NCI-H1048 (cell line): ENCODE measurements at places on chromosomes 7 and 10.

DNA sequence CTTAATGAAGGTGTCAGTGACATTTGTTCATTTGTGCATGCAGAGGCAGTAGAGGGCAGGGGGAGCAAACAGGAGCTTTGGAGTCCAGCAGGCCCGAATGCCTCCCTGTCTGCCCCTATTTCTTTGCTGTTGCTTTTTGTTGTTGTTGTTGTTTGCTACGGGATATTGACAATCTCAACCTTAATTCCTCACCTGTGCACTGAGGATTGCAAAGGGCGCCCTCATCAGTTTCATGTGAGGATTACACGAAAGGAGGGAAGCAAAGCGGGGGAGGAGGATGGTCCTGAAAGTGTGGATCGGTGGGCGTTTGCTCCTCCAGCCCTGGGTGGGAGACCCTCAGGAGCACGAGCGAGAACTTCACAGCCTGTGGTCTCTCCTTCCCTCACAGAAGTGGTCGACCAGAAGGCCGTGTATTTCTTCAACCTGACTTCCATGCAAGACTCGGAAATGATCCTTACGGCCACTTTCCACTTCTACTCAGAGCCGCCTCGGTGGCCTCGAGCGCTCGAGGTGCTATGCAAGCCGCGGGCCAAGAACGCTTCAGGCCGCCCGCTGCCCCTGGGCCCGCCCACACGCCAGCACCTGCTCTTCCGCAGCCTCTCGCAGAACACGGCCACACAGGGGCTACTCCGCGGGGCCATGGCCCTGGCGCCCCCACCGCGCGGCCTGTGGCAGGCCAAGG lies 9.6 kb downstream of the GDF10 start:
- DNase-seq: no peak

DNA sequence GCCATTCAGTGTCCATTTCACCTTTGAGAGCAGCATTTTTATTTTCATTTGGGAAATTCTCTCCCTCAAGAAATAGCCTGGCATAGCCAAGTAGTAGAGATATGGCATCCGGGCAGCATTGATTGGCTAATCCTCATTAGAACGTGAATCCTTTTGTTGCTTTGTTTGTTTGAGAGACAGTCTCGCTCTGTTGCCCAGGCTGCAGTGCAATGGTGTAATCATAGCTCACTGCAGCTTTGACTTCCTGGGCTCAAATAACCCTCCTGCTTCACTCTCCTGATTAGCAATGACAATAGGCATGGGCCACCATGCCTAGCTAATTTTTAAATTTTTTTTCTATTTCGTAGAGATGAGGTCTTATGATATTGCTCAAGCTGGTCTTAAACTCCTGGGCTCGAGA lies 1174.9 kb upstream of the AUTS2 start:
- DNase-seq: no peak

GRCh38 chr10:80171248-80171660 lies 34.1 kb downstream of the ANXA11 start:
- DNase-seq: no peak

DNA sequence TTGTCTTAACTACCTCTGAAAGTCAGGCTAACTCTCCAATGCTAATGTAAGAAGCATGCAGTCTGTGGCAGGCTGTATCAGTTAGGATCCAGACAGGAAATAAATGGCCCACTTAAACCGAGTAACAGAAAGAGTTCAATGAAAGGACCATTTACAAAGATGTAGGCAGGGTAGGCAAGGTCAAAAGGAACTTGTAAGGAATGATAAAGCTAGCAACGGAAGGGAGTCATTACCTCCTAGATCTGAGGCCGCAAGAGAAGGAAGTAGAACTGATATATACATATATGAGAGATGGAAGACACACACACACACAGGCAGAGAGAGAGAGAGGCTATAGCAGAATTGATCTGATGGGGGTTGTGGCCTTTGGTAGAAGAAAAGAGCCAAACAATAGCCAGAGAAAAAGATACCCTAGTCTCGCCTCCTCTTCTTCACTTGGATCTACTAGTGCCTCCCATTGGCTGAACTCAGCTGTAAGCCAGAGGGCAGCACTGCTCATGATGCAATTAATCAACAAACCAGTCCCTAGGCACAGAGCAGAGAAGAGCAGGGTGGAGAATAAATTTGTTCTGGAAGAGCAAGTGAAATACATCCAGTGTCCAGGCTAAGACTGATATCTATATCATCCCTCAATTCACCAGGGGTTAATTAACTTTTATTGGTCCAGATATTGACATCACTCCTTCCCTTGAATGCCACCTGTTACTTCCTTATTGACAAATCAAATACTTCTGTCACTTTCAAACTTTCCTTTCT lies 91.2 kb downstream of the LSMEM1 start:
- no peak for DNase-seq

- DNase-seq: no peak
Measured at GRCh38 chr7:134179036-134180011, 52.2 kb downstream of the LRGUK start.

- no peak for DNase-seq
Measured at GRCh38 chr7:7851381-7851780, 117.2 kb upstream of the GLCCI1 start.

- no peak for DNase-seq
Measured at GRCh38 chr7:111006040-111006439, 84.9 kb upstream of the LRRN3 start.

- no peak for DNase-seq
Measured at GRCh38 chr10:74052994-74053393, 55.1 kb downstream of the VCL start.

- no peak for DNase-seq
Measured at GRCh38 chr10:118343115-118343514, 991 bp upstream of the FAM204A start.

GRCh38 chr7:120320218-120320961 lies 47.4 kb downstream of the KCND2 start:
- DNase-seq: no peak

GRCh38 chr7:102287111-102287980 lies 678 bp downstream of the SH2B2 start:
- DNase-seq: no peak

DNA sequence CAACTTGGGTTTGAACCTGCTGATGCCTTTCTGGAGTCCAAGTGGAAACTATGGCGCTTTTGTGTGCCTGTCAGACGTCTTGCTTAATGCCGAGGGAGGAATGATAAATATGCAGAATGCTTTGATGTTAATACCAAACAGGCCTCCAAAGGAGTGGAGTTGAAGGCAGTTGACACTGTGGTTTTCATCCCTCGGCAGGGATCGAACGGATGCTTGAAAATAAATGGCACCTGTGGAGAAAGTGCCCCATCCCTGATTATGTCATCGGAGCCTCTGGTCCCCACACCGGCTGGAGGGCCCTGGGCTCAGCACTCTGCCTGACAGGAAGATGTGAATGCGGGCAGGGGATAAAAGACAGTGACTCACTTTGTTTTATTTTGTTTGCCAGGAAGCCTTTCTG lies 148.7 kb upstream of the GPR26 start:
- no peak for DNase-seq

DNA sequence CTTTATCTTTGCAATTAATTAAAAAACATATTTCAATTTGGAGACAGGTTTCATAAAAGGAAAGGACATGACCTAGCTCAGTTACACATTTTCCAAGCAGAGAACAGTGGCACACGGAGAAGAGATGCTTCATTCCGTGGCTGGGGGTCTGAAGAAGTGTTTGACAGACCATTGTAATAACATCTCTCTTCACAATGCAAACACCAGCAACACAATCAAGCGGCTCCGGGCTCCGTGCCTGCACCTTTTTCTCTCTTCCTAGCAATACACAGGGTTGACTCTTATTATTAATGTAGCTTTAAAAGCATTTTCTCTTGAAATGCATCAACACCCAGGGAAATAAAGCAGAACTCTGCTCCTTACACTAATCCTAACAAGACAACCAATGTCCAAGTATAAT lies 261.0 kb upstream of the AOAH start:
- no peak for DNase-seq

DNA sequence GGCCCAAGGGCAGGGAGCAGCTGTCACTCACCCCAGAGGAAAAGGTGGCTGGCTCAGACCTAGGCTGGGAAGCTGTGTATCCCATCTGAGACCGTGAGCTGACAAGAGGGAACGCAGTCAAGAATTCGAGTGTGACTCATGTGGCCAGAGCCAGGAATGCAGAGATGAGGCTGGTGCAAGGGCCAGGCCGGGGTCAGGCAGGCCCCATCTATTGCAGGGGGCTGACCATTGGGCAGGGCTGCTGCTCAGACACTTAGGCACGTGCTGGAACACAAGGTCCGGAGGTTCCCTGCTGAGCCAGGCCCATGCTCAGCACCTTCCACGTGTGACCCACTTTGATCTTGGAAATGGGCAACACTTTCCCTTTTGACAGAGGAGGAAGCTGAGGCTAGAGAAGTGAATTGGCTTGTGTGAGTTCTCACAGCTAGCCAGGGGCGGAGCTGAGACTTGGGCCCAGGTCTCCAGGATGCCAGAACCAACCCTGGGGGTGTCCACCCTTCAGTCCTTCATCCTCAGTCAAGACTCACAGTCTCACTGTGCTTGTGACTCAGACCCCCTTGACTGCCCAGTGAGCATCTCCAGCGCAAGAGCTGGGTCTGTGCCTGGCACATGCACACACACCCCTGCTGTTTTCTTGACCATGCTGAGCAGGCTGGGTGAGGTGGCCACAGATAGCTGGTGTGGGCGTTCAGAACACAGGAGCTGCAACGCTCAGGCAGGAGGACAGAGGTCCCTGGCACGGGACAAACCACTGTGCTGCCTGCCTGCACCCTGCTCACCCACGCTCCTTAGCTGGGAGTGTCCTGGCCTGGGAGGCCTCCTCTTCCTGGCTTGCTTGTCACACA lies 47.6 kb upstream of the PPIF start:
- no peak for DNase-seq

- DNase-seq: no peak
Measured at GRCh38 chr7:44638611-44639557, 32.5 kb downstream of the OGDH start.

DNA sequence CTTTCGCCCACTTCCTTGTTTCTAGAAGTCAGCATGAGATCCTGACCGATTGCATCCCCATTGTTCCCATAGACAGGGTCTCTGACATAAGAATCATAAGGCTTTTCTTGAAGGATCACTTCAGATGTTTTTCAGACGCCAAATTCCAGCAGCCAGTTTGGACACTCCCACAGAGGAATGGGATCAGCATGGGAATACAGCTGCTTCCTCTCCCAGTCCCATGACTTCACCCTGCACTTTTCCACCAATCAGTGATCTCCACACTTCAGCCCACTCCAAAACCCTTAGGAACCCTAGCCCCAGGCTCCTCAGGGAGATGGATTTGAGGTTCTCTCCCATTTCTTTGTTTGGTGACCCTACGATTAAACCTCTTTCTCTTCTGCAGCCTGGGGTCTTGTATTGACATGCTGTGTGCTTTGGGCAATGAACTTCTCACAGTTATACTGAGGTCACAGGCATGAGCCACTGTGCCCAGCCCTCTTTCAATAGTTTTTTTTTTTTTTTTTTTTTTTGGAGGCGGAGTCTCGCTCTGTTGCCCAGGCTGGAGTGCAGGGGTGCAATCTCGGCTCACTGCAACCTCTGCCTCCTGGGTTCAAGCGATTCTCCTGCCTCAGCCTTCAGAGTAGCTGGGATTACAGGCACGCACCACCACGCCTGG lies 52.8 kb upstream of the CHST3 start:
- no peak for DNase-seq

- no peak for DNase-seq
Measured at GRCh38 chr7:112487457-112488263, 6.9 kb downstream of the LSMEM1 start.

GRCh38 chr10:72598769-72599701 lies 26.8 kb downstream of the MICU1 start:
- no peak for DNase-seq

GRCh38 chr10:43362191-43362839 lies 9.1 kb upstream of the FXYD4 start:
- DNase-seq: peak; percentile 99

- no peak for DNase-seq
Measured at GRCh38 chr7:156725073-156725472, 84.5 kb downstream of the RNF32 start.

DNA sequence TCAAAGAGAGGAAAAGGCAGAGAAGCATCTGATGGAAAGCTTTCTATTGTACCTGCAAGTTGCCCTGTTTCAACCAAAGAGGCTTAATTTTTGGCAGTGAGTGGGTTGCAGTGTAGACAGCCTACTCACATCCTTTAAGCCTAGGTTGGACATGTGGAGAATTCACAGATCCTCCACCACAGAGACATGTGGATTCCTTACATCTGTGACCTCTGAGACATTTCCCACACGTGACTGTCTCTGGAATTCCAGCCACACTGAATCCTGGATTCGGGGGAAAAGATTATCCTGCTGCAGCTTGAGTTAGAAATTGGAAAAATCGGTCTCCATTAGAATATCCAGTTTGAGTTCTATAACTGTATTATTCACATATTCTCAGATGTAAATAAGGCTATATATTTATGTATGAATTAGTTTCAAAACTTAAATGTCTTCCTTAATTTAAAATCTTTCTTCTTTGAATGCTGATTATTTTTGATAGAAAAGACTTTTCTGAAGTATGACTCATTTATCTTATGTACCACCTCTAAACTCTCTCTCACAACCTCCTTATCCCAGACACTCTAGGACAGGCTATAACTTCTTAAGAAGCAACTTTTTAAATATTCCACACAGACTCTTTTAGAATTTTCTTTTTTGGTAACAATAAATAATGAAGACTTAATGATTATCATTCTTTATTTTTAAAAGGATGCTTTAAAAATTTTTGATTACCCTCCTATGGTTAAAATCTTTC lies 123.3 kb downstream of the TWIST1 start:
- DNase-seq: no peak

DNA sequence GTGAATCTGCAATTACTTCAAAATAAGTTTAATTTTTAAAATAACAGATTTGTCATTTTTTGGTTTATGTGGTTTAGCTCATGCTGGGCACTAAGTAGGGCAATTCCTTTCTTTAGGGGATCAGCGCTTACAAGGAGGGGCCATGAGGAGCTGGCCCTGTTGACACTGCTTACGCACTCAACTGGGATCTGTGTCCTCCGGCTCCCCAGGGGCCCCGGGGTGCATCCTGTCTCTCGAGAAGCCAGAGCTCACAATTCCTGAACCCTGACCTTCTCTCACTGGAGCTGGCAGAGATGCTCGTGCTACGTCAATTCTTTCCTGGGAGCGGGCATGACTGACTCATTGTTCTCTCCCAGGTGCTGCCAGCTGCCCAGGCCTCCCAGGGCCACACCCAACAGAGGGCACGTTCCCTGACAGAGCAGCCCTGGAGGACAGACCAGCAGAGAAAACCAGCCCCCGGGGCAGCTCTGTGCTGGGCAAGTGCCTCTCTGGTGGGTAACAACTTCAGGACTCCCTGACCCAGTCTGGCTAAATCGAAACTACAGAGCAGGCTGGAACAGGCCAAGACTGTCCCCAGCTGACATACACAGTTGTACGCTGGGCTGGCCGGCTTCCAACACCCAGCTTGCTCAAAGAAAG lies 36.8 kb downstream of the CTBP2 start:
- no peak for DNase-seq

GRCh38 chr7:36781011-36781738 lies 56.9 kb upstream of the AOAH start:
- DNase-seq: no peak

DNA sequence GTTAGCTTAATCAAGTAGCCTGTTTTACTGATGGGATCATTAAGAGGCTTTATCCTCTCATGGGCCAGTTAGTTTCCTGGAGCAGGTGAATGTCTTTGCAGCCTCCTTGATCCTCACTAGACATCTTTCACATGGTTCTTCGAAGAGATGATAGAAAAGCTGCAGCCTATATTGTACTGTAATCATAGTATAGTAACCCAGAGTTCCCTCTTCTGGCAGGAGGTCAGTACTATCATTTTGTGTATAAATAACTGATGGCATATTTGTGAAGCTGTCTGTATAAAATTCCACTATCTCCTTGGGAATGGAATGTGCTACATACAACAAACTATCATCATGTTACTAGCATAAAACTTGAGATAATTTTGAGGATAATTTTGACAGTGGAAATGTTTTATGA lies 123.8 kb upstream of the PRPS1L1 start:
- DNase-seq: no peak
